PC-9 (cell line): ENCODE measurements at places on chromosomes 7 and 10. TPM values are rescaled to one million over a fixed set of nuclear protein-coding genes. Genes with fewer than 3 reads are reported as not detected.

FGFR2 gene
- total RNA-seq = not detected in 2 replicates

TYW1B gene
- 2.2 and 3.0 TPM in 2 replicates for total RNA-seq

GRCh38 chr10:47421057-47421952 lies 37.2 kb upstream of the ZNF488 start:
- H3K4me3 ChIP-seq = no peak overlapping the region
- H3K4me1 ChIP-seq = peaks cover 37% of the 10 kb centered on the region
- peak overlapping the region; percentile 81 for H3K27ac ChIP-seq
- no peaks in the 10 kb centered on the region for H3K27me3 ChIP-seq
- peak; percentile 95 for DNase-seq
- no peaks in the 10 kb centered on the region for H3K36me3 ChIP-seq

DNA sequence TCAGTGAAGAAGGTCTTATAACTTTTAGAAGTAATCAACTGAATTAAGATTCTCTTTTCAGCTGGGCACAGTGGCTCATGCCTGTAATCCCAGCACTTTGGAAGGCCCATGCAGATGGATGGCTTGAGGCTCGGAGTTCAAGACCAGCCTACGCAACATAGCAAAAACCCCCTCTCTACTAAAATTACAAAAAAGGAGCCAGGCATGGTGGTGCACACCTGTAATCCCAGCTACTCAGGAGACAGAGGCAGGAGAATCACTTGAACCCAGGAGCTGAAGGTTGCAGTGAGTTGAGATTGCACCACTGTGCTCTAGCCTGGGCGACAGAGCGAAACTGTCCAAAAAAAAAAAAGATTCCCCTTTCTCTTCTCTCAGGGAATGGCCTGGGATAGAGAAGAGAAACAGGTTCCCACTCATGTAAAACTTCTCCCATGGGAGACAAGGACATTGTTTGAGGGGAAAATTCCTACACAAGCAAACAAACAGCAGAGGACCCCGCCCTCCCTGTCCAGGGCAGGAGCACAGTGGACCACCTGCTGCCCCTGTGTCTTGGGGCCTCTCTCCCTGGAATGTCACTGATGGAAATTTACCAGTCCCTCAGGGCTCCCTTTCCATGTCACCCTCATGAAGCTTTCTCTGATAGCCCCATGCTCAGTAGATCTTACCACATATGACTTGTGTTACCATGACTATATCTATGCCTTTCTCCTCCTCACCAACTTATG lies 5.6 kb downstream of the IL2RA start:
- no peak overlapping the region for H3K27ac ChIP-seq
- H3K4me1 ChIP-seq = peaks cover 22% of the 10 kb centered on the region
- no peak for DNase-seq
- no peaks in the 10 kb centered on the region for H3K27me3 ChIP-seq
- no peaks in the 10 kb centered on the region for H3K36me3 ChIP-seq

DNA sequence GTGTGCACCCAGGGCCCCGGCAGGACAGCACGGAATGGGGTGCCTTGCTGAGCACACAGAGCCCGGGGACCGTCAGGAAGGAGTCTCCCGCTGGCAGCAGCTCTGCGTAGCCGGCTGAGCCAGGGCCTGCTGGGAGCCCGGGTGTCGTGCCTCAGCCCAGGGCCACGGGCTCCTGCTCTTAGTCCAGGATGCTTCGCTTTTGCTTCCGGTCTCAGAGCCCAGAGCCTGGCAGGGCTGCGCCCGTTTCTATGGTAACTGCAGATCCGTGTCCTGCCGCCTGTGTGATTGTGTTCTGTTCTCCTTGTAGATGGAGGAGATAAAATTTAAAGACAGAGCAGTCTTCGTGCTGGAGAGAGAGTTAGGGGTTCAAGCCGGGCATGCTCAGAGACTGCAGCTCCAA lies 53.7 kb upstream of the DPYSL4 start:
- no peak overlapping the region for H3K4me3 ChIP-seq
- H3K36me3 ChIP-seq = no peaks in the 10 kb centered on the region
- no peaks in the 10 kb centered on the region for H3K27me3 ChIP-seq
- no peak for DNase-seq

DNA sequence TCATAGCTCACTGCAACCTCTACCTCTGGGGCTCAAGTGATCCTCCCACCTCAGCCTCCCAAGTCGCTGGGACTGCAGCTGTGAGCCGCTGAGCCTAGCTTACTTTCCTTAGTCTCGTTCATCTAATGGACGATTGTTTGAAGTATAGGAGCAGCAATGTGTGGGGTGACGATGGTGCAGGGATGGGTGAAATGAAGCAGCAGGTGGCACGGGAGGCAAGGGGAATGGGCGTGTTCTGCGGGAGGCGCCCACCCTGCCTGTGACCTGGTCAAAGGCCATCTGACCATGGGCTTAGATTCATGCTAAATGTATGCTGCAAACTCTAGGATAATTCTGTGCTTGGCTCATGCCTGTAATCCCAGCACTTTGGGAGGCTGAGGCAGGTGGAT lies 210.7 kb downstream of the MAD1L1 start:
- DNase-seq = no peak
- H3K27me3 ChIP-seq = no peaks in the 10 kb centered on the region
- H3K36me3 ChIP-seq = no peaks in the 10 kb centered on the region
- 0 out of 2 replicates have a peak, but pooled peaks cover 3% of the 10 kb centered on the region for H3K4me1 ChIP-seq
- H3K4me3 ChIP-seq = no peak overlapping the region

DNA sequence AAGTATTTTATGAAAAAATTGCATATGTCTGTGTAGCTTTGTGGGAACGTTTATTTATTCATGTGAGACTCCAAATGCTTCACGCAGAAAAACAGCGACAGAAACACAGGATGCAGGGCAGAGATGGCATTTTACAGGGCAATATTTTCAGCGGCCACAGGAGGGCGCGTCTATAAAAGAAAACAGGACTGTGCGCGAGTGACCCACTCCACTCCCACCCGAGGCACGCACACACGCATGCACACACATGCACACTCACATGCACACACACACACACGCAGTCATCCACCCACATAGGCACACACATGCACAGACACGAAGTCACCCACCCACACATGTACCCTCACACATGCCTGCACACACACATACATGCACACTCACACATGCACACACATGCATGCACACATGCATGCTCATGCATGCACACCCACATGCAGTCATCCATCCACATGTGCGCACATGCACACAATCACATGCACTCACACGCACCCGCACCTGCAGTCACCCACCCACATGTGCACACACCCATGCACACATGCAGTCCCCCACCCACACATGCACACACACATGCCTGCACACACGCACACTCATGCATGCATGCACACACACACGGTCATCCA lies 96.3 kb downstream of the DNAJB6 start:
- H3K27ac ChIP-seq = no peak overlapping the region
- no peaks in the 10 kb centered on the region for H3K36me3 ChIP-seq
- H3K4me3 ChIP-seq = no peak overlapping the region
- peaks cover 15% of the 10 kb centered on the region; the same call in 1 of the 2 replicates for H3K27me3 ChIP-seq

ZPBP gene
- not detected in 2 replicates for total RNA-seq

- no peak overlapping the region for H3K27ac ChIP-seq
- no peak overlapping the region for H3K4me3 ChIP-seq
- no peaks in the 10 kb centered on the region for H3K36me3 ChIP-seq
- DNase-seq = no peak
- no peaks in the 10 kb centered on the region for H3K27me3 ChIP-seq
- no peaks in the 10 kb centered on the region for H3K4me1 ChIP-seq
Measured at GRCh38 chr7:87328281-87328680, 17.2 kb upstream of the CROT start.

DNA sequence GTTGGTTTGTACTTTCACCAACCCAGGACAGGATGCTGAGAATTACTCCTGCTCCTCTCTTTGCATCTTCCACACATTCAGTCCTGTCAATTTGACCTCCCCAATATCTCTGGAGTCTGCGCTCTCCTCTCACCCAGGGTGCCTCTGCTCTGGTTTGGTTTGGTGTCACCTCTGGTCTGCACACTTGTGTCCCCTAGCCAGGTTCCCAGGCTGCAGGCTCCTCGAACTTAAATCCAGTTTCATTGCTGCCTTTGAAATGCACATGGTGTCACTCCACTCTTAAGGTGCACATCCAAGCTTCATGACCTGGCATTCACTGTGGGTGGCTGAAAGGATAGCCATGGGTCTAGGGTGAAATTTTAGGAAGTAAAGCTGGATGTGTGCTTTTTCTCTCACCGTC lies 271.6 kb downstream of the RPS24 start:
- no peak for DNase-seq
- H3K27me3 ChIP-seq = no peaks in the 10 kb centered on the region; the same call in 1 of the 2 replicates
- no peak overlapping the region for H3K27ac ChIP-seq
- H3K36me3 ChIP-seq = no peaks in the 10 kb centered on the region

PRTFDC1 gene
- total RNA-seq = 12.3 and 15.8 TPM in 2 replicates

DNA sequence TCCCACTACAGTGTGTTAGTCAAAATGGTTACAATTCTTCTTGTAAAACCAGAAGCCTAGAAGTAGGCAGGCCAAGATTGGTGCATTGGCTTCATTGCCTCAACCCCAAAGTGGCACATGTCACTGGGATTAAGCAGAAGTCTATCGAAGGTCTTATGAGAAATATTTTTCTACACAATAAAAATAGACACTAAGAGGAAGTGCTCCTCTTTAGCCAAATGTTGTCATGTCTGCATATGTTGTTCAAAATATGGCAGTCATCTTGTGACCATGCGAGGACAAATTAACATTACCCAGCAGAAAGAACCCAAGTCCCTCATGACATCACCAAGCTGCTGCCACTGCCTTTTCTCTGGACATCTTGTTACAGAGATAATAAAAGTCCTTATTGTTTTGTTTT lies 6.3 kb upstream of the NSMCE4A start:
- no peak for DNase-seq
- H3K4me1 ChIP-seq = no peaks in the 10 kb centered on the region
- no peaks in the 10 kb centered on the region for H3K27me3 ChIP-seq
- no peaks in the 10 kb centered on the region for H3K36me3 ChIP-seq

FAM200A gene
- 6.9 and 7.1 TPM in 2 replicates for total RNA-seq

PTF1A gene
- not detected in 2 replicates for total RNA-seq

DNA sequence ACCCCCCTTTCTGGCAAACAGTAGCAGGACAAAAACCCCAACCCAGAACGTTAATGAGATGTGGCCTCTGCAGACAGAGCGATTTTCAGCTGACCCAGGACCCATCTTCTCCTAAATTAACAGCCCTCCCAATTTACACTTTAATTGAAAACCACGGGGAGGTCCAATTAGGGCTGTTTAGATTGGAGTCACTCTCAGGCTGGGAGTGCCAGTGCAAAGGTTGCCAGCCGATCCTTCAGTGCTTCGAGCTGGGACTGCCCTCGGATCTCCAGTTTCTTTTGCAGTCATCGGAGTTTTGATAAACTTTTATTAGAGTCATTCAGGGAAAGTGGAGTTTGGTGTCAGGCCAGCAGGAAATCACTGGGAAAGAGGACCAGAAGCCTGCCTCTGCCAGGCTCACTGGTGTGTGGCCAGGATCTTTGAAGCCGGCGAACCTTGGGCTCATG lies 108.0 kb downstream of the DOCK1 start:
- H3K4me1 ChIP-seq = peaks cover 31% of the 10 kb centered on the region
- H3K36me3 ChIP-seq = no peaks in the 10 kb centered on the region
- no peaks in the 10 kb centered on the region for H3K27me3 ChIP-seq
- H3K27ac ChIP-seq = peak overlapping the region; percentile 91
- H3K4me3 ChIP-seq = peak overlapping the region; percentile 46; the same call in 1 of the 2 replicates

MDH2 gene
- total RNA-seq = 319 and 328 TPM in 2 replicates

DNA sequence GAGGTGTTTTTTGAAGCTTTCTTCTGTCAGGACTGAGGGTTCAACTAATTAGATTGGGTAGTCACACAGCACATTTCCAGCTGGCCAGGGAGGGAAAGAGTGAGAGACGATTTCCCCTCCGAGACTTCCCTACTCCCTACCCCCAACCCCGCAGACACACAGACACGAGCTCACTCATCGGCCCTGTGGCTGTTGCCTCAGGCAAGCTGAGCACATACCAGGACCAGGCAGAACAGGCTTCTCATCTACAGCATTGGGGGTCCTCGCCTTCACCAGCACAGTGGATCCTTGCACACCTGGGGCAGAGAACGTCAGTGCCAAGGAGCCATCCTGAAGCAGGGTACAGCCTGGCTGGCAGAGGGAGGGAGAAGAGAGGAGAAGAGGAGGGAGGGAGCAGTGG lies 144.1 kb downstream of the TMEM178B start:
- H3K36me3 ChIP-seq = no peaks in the 10 kb centered on the region
- peaks cover 55% of the 10 kb centered on the region for H3K27me3 ChIP-seq
- DNase-seq = no peak
- no peaks in the 10 kb centered on the region for H3K4me1 ChIP-seq

SFXN2 gene
- 5.3 and 5.4 TPM in 2 replicates for total RNA-seq

- H3K27ac ChIP-seq = no peak overlapping the region
- H3K36me3 ChIP-seq = no peaks in the 10 kb centered on the region
- 0 out of 2 replicates have a peak, but pooled peaks cover 6% of the 10 kb centered on the region for H3K4me1 ChIP-seq
- no peak for DNase-seq
Measured at GRCh38 chr7:100173806-100174495, 3.2 kb downstream of the GPC2 start.

- no peaks in the 10 kb centered on the region for H3K27me3 ChIP-seq
- no peaks in the 10 kb centered on the region for H3K36me3 ChIP-seq
- peak overlapping the region; percentile 88 for H3K27ac ChIP-seq
Measured at GRCh38 chr10:11794566-11794965, 28.6 kb upstream of the PROSER2 start.

CCDC3 gene
- total RNA-seq = 0.13 TPM in 1 of 2 replicates, not detected in the other

PHKG1 gene
- 2.7 and 3.9 TPM in 2 replicates for total RNA-seq

MYL10 gene
- total RNA-seq = not detected in 2 replicates
